ENCODE measurements at places on chromosomes 13 and 19.

DNA sequence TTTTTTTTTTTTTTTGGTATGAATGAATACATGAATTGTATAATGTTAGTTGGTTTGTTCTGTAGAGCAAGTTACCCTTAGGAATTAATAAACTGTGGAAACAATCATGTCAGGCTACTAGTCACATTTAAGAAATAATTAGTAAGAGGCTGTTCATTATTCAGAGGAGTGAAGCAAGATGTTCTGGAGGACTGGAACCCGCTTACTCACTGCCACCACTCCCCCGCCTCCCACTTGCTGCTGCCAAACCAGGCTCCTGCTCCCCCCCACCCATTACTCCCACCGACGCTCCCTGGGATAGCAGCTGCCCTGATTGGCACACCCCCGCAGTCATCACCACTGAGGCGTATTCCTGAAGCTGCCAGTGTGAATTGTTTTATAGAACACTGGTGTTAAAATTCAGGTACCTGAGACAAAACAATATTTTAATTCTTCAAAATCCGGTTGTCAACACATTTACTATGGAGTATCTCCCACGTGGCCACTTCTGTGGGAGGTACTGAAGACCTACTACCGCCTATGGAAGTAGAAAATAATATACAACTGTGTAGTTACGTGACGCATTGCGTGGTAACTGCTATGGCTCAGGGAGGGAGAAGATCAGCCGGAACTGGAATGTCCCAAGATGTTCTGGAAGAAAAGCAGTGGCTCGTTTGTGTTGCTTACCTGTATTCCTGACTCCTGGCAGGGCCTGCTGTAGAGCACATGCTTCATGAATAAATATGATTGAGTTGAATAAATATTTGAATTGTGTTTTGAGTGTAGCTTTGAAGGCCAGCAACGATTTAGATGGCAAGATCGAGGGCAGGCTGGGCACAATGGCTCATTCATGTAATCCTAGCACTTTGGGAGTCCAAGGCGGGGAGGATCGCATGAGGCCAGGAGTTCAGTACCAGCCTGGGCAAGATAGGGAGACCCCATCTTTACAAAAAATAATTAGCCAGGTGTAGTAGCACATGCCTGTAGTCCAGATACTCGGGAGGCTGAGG is 1.7 kb downstream of the DPY19L3 start:
- DNase-seq = no peak

GRCh38 chr19:41945135-41945766 is 13.9 kb downstream of the RABAC1 start:
- DNase-seq = peak; percentile 72

DNA sequence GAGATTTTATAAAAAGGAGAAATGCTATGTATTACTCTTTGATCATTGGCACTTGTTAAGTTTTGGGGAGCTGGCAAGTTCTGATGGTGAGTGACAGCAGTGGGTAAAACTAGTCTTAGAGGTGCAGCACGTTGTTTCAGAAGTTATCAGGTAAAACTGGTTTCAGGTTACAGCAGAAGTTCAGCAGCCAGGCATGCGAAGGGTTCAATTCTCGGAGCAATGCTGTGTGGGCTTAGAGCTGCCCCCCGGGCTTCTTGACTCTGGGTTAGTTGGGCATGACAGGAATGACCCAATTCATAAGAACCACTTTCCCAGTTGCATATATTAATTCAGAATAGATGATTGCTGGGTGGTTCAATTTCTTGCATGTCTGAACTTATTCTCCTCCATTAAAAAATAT is 34.8 kb downstream of the ING1 start:
- DNase-seq = no peak

- DNase-seq = no peak
These were observed 213.5 kb upstream of the IRS2 start for GRCh38 chr13:109999659-110000533.

GRCh38 chr13:77034881-77035280 is 7.9 kb upstream of the FBXL3 start:
- no peak for DNase-seq

Data from mucosa of descending colon (tissue), 3 donors.